ENCODE measurements at places on chromosomes 3 and 15.

DNA sequence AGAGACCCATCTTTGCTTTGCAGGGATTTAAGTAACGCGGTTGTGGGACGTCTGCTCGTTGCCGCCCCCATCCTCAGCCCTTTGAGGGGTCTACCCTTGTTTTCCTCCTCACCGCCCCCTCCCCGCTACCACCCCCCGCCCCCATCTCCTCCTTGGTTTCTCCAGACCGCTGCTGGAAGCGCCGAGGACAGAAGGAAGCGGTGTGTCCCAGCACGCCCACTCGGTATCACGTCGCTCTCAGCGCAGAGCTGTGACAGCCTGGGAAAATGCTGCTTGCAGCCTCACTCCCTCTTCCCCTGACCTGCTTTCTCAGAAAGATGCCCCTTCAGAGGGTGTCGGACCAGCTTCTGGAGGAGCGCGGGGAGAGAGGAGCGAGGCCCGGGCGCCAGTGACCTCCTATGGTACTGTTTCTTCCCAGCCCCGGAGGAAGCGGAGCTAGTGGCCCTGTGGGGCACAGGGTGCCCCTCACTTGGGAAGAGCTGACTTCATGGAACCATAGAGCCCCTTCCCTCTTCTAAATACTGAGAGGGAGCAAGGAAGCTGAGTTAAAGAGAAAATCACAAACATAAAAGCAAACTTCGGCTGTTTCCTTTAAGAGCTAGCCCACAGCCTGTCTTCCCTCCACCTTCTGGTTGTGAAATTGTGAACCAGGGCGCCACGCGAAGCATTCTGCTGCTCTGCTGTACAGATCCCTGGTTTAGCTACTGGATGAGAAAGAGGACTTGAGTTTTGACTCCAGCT lies 698 bp downstream of the IL1RAP start:
- DNase-seq, result no peak

GRCh38 chr15:33278816-33279612 lies 31.8 kb upstream of the RYR3 start:
- DNase-seq, result no peak

DNA sequence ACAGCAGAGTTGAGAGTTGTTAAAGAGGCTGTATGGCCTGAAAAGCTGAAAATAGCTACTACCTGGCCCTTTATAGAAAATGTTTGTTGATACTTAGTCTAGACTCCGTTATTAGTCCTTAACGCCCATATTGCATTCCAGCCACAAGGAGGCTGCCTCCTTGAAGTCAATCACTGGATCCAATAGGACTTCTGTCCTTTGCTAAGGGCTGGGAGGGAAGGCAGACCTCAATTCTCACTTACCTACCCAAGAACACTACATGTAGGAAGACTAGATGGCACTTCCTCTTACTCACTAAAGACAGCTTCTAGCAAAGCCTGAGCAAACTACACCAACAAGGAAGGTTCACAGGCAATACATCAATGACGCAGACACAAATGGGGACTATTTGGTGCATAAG lies 139.5 kb upstream of the HACD2 start:
- DNase-seq, result no peak

DNA sequence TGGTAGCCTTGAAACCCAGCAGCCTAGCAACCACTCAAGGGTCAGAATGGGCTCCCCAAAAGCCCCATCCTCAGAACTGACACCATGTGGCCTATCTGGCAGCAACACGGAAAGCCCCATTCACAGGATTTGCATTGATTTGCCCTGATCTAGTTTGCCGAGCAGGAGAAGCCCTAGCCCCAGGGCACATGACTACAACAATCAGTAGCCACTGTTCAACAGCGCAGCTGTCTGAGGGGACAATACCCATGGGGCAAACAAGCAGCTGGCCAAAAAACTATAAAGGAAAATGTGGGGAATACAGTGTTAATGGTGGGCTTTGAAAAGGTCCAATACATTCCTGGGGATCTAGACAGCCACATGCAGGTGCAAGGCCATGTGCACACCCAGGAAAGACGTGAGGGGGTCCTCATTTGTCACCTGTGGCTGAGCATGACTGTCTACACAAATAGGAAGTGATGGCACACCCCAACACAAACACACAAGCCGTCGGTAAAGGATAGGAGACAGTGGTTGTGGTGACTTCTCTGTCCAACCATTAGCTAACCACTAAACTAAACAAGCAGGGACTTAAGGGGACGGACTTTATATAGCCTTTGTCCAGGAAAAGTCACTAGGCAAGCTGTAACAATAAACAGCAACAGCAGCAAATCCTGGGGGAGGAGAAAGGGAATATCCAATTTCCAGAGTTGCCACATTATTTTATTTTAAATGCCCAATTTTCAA lies 113.7 kb downstream of the LRIG1 start:
- no peak for DNase-seq

- no peak for DNase-seq
Measured at GRCh38 chr15:62257996-62258521, 93.0 kb upstream of the C2CD4B start.

DNA sequence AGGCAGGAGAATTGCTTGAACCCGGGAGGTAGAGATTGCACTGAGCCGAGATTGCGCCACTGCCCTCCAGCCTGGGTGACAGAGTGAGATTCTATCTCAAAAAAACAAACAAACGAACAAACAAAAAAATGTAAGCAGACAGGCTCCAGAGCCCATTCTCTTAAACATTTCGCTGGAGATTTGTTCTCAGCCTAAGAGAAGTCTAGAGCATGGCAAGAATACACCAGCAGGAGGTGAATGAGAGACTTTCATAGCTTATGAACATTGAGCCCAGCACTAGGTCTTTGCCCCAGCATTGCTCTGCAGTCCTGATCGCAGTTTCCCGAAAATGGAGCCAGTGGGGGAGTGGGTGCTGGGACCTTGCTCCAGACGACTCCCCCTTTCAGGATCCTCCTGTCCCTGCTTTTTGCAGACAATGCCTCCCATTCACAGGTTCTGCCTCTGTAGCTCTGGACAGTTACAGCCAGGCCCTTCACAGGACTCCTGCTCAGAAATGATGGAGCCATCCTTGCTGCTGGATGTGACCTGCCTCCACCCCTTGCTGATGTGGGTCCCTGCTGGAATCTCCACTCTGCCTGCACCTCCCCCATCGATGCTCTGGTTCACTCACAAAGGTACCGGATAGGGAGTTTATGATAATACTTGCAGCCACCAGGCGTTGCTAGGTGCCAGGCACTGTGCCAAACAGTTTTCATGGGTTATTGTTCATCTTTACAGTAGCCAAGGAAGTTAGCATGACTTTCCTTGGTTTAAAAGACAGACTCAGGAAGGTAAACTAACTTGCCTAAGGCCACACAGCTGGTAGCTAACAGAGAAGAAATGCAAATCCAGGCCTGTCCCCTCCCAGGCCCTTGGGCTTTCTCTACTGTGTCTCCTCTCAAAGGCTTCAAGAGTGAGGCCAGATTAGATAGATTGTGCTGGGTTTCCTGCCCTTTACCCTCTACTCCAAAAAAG lies 329.7 kb upstream of the TLE3 start:
- DNase-seq, result no peak

- no peak for DNase-seq
Measured at GRCh38 chr15:40845036-40845435, 1.2 kb downstream of the SPINT1 start.
